A673 (cell line): ENCODE measurements at places on chromosomes 3 and 15. TPM values are rescaled to one million over a fixed set of nuclear protein-coding genes. Genes with fewer than 3 reads are reported as not detected.

DNA sequence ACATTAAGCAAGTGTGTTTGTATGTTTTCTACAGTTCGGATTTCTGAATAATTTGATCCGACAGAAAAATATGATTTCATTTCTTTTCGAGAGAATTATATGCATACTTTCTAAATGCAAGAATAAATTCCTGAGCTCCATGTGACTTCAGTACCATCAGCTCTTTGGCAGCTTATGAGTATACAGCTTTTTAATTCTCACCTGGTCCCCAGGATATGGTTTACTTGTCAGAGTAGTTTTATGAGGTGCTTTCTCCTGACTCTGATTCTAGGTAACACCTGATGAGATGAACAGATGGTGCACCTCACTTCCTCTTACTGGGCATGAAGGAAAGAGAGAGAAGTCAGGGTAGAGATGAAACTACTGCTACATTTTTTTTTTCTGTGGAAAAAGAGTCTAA, 3.1 kb downstream of the HGD start:
- no peak for DNase-seq

GRCh38 chr3:107942951-107943749, 147.7 kb downstream of the CD47 start:
- DNase-seq: no peak

DNA sequence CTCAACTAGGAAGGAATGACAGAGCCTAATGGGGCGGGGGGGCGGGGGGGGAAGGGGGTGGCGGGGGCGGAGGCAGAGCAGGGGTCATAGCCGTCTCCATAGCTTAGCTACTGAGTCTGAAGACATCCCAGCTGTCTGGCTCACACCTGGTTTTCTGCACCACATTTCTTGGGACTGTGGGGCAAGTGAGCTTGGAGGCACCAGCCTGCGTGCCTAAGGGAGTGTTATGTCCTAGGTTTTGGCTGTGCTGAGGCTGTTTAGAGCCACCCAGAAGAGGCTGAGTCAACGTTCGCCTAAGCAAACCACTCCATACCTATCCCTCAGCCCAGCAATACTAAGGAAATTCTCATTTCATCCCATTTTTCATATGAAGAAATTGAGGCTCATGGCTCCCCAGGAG, 1.4 kb downstream of the IL17RD start:
- no peak for DNase-seq

GRCh38 chr3:87805670-87806069, 253.1 kb downstream of the CGGBP1 start:
- DNase-seq: no peak

- peak; percentile 51 for DNase-seq
Measured at GRCh38 chr15:94053626-94054025, 177.7 kb upstream of the MCTP2 start.

- peak; percentile 50 for DNase-seq
Measured at GRCh38 chr3:181913254-181913653, 201.5 kb downstream of the SOX2 start.

DNA sequence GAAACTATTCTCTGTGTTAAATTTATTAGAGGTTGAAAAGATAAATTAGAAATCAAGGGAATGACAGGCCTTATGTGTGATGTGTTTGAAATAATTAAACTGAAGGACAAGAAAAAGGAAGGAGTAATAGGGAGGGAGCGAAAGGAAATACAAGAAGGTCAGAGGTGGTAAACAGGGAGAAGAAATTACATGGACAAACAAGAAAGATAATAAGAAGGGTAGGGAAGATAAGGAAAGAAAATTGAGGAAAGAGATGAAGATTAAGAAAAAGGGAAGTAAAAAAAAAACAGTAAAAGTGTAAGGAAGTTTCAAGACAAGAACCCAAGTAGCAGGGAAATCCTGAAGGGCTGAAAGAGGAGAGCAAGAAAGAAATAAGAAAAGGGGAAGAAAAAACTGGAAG, 26.2 kb upstream of the ANXA2 start:
- no peak for DNase-seq

GRCh38 chr3:173703771-173704170, 306.2 kb downstream of the NLGN1 start:
- no peak for DNase-seq

DNA sequence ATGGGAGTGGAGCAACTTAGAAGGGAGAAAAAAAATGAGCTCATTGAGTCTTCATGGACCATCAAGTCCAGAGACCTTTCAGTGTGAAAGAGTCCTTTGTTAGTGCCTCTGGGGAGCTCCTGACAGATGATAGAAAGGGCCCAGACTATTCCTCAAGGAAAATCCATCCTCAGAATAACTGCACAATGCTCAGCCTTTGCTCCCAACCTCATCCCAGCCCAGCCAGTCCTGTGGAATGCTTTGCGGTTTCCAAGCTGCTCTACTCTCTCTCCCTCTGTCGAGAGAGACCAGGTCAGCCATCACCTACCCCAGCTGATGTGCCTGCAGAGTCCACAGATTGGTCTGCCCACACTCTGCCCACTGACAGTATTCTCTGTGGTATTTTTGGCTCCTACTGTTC, 406.2 kb downstream of the MFSD1 start:
- no peak for DNase-seq

GRCh38 chr3:9870978-9871377, 9.1 kb downstream of the CIDEC start:
- no peak for DNase-seq

GRCh38 chr3:58150130-58150809, 60.5 kb downstream of the DNASE1L3 start:
- DNase-seq: no peak

DNA sequence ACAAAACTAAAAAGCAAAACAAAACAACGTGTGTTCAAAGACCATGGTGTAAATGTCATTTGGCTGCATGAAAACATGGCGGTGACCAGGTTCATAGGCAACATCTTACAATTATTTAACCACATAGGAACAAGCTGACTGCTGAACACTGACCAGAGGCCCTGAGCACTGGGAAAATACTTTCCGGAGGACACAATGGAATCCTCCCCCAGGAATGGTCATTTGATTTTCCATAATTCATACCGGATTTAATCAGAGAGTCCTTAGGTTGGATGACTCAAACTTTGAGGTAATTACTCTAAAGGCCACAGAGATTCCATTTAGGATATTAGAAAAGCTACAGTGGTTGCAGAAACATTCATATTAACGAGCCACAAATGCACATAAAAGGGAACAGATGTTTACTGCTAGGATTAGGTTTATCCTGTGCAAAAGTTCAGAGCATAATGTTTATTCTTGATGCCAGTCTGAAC, 254.7 kb downstream of the NR1D2 start:
- no peak for DNase-seq

DNA sequence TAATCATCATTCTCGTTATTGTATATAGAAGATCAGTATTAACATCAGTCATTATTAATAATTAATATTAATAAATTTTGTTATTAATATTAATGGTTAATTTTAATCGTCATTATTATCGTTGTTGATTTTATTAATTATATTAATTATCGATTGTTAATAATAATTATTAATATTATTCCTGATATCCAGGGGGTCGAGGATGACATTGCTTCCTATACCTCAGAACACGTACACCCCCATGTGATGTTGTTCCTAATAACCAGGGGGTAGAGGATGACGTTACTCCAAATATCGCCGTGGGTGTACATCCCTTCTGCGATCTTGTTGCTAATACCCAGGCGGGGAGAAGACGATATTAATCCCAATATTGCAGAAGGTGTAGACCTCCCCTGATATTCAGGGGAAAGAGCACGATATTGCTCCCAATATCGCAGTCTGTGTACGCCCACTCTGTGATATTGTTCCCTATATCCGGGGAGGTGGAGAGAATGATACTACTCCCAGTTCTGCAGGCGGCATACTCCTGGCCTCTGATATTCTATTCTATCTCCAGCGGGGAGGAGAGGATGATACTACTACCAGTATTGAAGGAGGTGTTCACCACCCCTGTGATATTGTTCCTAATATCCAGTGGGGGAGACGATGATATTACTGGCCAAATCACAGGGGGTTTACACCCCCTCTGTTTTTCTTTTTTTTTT, 22.3 kb upstream of the BMF start:
- DNase-seq: peak; percentile 29

GRCh38 chr3:10480871-10481378, 24.5 kb downstream of the ATP2B2 start:
- DNase-seq: no peak

- peak; percentile 95 for DNase-seq
Measured at GRCh38 chr15:99249270-99249841, at the start of gene TTC23. Gene TTC23 (minus strand): TSS chr15:99249581. CDS start chr15:99228712, 20,869 bp downstream.

DNA sequence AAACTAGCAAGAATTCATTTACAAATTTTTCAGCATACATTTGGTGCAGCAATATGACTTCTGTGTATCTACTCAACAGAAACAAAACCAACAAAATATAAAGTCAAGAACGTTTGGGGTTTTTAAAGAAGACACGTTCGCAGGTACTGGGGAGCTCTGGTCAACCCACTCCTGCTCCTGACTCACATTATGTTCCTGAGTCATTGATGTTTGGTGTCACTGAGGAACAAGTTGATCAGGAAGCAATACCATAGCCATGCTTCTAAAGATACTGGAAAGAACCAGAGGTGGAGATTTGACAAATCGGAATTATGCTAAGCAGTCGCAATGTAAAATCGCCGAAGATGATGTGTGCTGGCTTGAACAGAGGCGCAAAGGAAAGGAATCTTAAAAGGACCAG, 22.0 kb downstream of the SLC4A7 start:
- DNase-seq: no peak

DNA sequence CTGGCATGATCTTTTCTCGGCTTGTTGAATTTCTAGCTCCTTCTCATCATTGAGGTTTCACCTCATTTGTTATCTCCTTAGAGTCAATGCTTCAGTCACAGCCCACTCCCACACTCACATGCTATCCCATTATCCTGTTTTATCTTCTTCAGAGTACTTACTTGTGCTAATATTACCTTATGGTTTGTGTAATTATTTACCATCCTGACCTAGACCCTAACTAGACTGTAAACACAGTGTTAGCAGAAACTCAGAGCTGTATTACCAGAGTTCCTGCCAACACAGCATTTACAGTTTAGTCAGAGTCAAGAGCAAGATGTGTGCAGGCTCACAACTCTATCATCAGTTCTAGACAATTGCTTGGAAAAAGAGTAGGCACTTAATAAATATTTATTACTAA, 144.7 kb downstream of the OTOL1 start:
- DNase-seq: no peak

DNA sequence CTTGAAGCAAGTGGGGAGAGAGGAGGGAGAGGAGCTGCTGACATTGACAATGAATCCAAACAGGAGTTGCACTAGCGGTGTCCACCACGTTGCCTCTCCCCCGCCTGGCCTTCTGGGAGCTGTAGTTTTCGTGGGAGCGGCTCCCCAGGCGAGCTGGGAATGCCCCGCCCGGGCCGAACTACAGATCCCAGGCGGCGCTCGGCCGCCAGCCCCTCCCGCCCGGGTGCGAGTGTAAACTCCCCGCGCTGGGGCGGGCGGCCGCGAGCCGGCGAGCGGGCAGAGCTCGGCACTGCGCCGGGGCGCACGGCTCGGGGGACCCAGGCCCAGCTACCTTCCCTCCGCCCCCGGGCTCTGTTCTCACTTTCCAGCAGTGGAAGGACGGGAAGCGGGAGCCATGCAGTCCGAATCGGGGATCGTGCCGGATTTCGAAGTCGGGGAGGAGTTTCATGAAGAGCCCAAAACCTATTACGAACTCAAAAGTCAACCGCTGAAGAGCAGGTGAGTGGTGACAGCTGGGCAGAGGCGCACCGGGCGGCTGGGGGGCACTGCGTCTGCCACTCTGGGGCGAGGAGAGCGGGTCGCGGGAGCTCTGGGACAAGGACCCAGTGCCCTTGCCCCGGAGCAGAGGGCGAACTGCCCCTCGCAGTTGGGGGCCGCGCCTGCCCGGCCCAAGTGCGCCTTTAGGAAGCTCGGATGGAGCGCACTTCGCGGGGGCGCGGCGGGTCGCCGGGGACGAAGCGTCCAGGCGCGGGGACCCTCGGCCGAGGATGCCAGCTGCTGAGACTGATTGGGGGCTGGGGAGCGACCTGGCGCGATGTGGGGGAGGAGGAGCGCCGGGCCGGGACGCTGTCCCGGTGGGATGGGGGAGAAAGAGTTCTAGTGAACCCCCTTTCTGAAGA, at the start of gene MITF:
TSS of gene MITF (plus strand) at position 261 of the 899 bp plus-strand sequence. CDS start at position 395, 134 bp downstream.
- DNase-seq: peak; percentile 87

GRCh38 chr3:120172070-120172469, 77.8 kb upstream of the GSK3B start:
- DNase-seq: no peak

- DNase-seq: no peak
Measured at GRCh38 chr3:108296239-108296638, at the start of gene HHLA2. Gene HHLA2 (plus strand): TSS chr3:108296548. CDS start chr3:108351814, 55,266 bp downstream.

GRCh38 chr3:106126067-106126845, 257.4 kb upstream of the CBLB start:
- DNase-seq: no peak

Gene BFSP2
- not detected in 2 replicates for total RNA-seq

Gene CKMT1B
- 1.1 and 1.6 TPM in 2 replicates for total RNA-seq

Gene SEMA7A
- 0.45 and 1.4 TPM in 2 replicates for total RNA-seq

Gene GCSAM
- not detected in 2 replicates for total RNA-seq

Gene ALDH1A3
- 0.19 and 0.50 TPM in 2 replicates for total RNA-seq

Gene MKRN3
- total RNA-seq: not detected in 2 replicates

Gene TRIM42
- total RNA-seq: not detected in 2 replicates
